ENCODE measurements at places on chromosomes 6 and 20. TPM values are rescaled to one million over a fixed set of nuclear protein-coding genes. Genes with fewer than 3 reads are reported as not detected.

Gene RREB1
- 5.1 TPM for total RNA-seq

Gene BCAS1
- not detected for total RNA-seq

Gene UNC5CL
- 4.4 TPM for total RNA-seq

Gene KIF16B
- total RNA-seq: 10.6 TPM

Gene DEFB126
- total RNA-seq: not detected

DNA sequence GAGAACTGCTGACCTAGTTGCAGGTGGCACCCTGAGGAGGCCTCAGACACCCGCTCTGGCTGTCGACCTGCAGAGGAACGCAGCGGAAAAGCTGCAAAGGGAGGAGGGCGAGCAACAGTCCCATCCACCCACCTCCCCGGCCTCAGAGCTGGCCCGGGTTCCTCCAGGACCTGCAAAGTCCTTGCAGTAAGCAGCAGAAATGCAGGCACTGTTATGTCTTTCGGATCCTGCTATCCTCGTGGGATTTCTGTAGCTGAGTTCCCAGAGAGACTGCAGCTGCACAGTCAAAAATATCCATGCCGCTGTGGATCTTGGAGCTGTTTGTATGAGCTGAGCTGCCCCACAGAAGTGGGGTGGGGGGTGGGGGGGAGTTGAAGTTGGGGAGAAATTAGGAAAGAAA lies 251.3 kb downstream of the ANKRD60 start:
- DNase-seq: no peak

GRCh38 chr6:12504325-12504966 lies 212.1 kb upstream of the PHACTR1 start:
- no peak for DNase-seq

DNA sequence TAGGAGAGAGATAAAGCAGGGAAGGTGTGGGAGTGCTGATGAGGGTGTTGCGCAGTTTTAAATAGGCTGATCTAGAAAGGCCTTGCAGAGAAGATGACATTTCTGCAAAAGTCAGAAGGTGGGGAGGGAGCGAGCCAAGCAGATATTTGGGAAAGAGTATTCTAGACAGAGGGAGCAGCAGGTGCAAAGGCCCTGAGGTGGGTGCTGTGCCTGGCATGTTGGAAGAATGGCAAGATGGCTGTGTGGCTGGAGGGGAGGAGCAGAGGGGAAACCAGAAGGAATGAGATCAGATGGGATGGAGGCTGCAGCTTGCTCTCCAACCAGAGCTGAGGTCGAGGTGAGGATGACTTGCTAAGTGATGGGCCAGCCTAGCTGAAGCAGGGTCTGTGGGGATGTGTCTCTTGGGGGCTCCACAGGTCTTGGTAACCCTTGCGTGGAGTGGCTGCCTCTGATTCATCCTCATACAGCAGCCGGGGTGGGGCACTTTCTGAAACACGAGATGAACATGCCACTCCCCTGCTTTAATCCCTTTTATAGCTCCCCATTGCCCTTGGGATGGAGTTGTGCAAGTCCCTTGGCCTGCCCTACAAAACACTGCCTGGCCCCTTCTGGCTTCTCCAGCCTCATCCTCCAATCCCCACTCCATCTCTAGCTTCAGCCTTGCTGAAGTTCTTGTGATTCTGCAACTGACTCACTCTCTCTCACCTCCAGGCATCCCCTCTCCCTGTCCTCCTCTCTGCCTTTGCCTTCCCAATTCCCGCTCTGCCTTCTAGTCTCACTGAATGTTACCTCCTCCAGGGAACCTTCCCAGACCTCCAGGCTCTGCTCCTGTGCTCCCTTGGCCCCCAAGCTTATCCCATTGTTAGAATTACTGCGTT lies 94.1 kb downstream of the CDH22 start:
- DNase-seq: no peak

DNA sequence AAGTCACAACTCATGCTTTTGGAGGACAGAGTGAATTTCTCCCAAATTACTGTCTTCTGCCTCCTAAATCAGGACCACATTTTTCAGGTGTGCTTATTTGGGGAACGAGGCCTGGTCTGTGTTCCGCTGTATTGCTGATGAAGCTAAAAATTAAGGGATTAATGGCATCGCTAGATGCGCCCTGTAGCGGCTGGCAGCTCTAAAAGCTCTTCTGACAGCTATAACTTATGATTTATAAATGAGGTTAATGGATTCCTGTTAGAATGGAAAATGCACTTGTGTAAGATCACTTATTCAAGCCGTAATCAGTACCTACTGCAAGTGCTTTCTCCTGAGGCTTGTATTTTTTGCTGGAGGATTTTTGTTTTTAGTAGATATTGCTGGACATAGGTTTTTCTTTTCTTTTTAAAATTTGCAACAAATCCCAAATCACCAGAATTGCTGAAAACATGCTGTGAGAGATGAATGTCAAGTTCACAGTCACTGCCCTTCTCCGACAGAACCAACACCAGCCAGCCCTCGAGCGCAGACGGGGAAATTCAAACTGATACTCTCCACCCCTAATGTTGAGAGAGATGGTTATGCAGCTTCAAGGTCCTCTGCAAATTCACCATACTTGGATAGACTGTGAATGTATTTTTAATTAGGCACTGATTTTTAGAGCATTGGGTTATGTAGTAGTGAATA lies 49.1 kb downstream of the AKAP12 start:
- no peak for DNase-seq

DNA sequence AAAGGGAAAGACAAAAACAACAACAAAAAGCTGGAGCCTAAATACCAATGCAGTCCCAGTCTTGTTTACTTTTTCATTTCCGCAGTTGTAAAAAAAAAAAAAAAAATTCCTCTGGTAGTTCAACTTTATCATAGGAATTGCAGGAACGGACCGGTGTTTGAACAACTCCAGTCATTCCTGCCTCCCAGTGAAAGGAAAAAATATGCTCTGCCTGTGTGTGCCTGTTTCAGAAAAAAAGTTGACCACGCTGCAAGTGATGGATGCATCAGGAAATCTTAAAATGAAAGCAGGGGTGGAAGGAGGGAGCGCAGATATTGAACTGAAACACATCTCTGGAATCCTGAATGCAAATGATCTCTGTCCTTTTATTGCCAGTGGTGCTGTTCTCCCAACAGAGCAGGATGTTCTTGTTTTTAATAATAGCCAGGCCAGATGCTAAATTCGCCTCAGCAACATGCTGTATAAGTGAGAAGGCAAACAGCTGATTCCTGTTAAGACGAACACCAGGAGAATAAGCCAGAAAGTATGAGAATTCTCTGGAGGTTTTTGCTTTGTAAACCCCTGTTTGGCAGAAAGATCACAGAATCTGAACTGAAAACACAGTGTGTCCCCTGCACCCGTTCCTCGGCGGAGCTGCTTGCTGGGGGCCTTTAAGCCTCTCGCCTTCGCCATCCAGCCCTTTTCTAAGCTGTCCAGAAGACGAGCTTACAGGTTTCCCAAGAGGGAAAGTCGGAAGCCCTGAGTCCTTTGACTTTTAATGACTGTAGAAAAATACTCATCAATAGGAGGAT lies 178.4 kb upstream of the SUPT3H start:
- no peak for DNase-seq

DNA sequence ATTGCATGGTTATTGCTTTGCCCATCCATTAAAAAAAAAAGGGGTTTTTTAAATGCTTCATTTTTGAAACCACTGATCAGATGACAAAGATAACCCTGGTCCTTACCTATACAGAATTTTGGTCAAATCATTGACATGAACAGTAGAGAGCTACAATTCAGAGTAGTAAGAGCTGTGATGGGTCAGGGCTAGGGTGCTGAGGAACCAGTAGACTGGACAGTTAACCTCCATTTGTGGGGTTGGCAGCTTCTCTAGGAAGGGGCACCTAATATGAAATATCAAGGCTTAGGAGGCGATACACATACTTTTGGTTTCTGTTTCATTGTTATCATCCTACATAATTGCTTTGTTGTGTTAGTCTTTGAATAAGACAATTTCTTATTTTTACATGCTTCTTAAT lies 55.1 kb downstream of the ORC3 start:
- no peak for DNase-seq

DNA sequence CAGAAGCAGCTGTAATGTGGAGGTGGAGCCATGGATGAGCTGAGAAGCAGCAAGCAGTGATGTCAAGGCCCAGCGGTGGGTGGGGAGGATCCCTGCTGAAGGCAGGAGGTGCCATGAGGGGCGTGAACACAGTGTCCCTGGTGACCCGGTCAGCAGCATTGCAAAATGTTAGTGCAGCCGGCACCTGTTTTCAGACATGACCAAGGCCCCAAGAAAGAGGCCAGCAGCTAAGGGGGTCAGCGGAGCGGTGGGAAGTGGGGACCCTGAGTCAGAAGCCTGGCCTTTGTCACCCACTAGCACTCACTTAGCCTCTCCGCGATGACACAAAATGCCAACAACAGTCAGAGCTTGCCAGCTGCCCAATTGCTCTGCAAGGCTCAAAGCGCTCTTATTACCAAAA lies 51.9 kb downstream of the TMEM242 start:
- DNase-seq: no peak

DNA sequence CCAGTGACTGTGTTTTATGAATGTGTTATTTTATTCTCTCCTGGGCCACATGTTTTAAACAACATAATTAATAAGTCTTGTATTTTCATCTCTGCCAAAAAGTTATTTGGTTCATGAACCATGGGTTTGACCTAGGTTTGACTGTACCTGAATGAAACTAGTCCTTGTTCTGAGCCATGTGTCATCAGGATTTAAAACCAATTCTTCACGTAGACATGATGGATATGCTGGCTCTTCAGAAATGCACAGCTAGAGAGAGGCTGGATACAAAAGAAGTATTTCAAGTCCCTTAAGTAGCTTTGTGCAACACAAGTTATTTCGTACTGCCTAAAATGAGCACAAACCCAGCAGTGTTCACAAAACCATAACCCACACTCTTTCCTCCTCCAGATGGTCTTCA lies 116.1 kb downstream of the IBTK start:
- no peak for DNase-seq

GRCh38 chr20:63672666-63673065 lies 14.6 kb downstream of the RTEL1 start:
- DNase-seq: no peak

GRCh38 chr6:97812940-97813339 lies 529.9 kb upstream of the MMS22L start:
- no peak for DNase-seq

Measured in Caki2 (cell line).